ENCODE measurements at places on chromosomes 3 and 15.

DNA sequence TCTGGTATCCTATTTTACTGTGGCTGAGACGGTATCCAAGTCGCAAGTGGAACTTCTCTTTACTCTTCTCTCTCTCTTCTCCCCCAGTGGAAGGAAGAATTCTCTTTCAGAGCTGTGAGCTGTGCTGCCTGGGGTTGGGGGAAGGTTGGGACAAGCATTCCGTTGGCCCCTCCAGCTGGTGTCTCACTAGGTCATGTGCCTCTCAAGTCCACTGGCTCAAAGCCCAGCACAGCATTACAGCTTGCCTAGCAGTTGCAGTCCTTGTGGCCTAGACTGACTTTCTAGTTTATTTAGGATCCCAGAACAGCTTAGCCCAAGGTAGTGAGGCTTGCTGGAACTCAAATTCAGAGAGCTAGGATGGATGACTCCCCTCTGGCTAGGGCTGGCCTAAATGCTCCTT, 76.1 kb upstream of the SPATA16 start:
- DNase-seq, result no peak

DNA sequence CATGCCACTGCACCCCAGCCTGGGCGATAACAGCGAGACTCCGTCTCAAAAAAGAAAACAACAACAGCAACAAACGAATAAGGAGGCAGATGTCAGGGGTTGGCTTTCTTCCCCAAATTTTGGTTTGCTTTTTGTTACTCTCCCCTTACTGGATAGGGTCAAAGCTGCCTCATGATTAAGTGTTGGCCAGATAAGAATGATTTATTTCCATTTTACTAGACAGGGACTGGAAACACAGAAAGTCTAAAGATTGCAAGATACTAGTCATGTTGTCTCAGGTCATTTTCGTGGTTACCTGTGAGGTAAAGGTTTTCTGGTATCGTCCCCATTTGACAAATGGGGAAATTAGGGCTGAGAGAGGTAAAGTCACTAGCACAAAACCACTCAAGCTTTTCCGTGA, 18.6 kb upstream of the ETV5 start:
- no peak for DNase-seq

DNA sequence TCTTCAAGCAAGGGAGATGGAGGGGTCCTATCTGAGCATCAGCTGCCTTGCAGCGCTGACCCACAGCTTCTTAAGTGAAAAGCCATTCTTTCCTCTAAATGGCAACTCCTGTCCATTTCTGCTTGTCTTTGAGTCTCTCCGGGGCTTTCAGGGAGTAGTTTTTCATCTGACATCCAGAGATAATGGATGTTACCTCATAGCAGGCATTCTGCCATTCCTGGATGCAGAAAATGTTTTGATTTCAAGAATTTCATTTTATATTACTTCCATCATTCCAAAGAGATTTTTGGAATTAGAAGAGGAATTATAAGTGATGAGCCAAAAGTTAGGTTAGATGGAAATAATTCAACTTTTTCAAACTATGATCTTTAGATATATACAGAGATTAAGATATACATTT, 44.9 kb upstream of the GABRG3 start:
- DNase-seq, result no peak

DNA sequence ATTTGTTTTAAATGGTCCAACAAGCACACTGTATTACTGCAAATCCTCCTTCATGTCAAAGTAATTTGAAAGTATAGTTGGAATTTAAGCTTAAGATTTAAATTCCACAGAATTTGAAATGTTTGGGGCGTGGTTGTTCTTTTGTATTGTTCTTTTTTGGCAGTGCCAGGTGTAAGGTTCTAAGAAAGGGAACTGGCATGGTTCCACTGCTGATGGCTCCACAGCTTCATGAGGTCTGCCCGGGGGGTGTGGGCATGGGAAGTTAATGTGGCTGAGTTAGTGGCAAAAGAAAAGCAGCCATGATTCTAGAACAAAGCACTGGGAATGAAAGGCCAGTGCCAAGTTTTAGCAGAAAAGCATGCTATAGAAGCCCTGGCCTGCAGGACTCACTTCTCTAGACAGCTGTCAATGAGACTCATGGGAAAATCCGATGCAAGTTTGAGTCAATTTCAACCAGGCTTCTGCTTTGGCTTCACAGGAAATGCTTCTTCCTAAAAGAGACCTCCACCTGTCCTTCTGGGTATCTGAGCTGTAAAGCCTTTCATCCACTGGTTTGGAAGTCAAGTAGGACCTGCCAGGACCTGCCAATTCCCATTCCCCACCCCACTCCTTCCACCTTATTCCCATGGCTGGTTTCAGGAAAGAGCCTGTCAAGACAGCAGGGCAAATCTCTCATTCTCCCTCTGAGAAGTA, 18.9 kb downstream of the CDCP1 start:
- DNase-seq, result no peak

- no peak for DNase-seq
These were observed 67.8 kb downstream of the LINGO1 start for GRCh38 chr15:77564938-77565337.

DNA sequence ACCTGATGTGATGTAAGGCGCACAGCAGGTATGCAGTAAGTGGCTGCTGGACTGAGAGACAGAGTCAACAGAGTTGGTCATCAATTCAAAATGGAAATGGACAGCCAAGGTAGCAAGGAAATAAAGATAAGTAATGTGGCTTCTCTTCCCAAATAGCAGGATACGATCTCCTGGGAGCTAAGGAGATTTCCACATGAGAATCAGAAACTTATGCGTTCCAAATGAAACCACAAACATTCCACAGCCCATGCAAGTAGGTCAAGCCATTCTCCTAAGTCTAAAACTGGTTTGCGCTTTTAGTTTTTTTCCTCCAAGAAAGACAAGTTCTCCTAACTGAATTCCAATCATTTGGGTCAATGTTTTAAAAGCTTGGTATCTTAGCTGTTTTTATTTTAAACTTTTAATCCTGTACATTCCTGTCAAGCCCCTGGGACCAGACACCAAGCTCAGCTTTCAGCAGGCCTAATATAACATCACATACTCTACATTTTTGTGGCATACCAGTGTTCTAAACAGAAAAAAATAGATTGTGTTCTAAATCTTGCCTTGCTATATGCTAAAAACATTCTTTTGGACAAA, 73.7 kb upstream of the TSPAN3 start:
- no peak for DNase-seq

- DNase-seq, result no peak
These were observed 8.4 kb downstream of the GATA2 start for GRCh38 chr3:128484404-128485281.

- no peak for DNase-seq
These were observed 299.6 kb downstream of the ULK4 start for GRCh38 chr3:41662288-41662687.

DNA sequence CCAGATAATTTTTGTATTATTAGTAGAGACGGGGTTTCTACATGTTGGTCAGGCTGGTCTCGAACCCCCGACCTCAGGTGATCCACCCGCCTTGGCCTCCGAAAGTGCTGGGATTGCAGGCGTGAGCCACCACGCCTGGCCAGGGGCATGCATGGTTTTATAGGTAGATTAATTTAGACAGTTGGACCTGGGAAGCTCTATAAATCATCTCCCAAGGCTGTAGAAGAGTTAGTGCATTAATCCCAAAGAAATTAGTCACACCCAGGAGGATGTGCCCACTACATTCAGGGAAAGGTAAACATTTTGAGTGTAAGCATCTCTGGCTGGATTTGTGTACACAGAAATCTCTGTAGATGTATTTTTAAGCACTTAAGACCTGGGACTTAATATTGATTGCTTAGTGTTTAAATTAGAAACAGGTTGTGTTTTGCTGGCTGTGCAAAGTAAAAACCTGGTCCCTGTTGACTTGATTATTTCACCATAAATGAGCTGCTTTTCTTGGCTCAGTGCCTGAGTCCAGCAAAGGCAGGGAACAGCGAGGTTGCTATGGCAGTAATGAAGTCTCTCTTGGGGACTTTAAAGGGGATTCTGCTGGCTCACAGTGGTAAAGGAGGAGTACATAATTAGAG, 19.2 kb downstream of the EXOSC7 start:
- no peak for DNase-seq

DNA sequence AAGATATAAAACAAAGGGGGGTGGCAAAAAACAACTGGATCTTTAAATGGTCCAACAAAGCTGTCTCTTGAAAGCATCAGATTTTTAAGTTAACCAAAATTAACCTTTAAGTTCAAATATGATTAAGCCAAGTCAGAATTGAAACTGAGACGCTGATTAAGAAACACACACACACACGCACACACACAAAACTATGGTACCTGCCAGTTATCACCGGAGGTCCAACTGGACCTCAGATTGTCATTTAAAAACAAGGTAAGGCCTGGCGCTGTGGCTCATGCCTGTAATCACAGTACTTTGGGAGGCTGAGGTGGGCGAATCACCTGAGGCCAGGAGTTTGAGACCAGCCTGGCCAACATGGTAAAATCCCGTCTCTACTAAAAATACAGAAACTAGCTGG, 10.4 kb downstream of the ARF4 start:
- DNase-seq, result no peak

DNA sequence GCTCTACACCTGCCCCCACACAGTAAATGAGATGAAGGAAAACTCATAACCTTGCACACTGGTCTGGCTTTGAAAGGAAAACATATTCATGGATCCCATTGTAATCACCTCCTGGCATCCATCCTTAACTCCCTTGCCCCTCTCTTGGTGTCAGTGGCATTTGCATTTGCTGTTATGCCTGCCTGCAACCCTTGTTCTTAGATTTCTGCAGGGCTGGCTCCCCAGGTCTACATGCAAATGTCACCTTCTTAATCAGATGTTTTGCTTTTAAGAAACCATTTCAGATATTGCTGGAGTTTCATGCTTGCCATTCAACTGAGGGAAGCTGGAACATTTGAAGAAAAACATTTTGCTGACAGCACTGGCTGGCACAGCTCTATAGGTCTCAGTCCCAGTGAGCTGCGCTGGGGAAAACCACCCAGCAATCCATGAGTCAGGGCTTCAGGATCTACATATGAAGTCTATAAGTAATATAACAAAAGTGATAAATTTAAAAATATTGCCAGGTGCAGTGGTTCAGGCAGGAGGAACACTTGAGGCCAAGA, 19.1 kb downstream of the LRRC2 start:
- DNase-seq, result no peak

GRCh38 chr3:39443530-39443929, 23.9 kb upstream of the MOBP start:
- DNase-seq, result no peak

DNA sequence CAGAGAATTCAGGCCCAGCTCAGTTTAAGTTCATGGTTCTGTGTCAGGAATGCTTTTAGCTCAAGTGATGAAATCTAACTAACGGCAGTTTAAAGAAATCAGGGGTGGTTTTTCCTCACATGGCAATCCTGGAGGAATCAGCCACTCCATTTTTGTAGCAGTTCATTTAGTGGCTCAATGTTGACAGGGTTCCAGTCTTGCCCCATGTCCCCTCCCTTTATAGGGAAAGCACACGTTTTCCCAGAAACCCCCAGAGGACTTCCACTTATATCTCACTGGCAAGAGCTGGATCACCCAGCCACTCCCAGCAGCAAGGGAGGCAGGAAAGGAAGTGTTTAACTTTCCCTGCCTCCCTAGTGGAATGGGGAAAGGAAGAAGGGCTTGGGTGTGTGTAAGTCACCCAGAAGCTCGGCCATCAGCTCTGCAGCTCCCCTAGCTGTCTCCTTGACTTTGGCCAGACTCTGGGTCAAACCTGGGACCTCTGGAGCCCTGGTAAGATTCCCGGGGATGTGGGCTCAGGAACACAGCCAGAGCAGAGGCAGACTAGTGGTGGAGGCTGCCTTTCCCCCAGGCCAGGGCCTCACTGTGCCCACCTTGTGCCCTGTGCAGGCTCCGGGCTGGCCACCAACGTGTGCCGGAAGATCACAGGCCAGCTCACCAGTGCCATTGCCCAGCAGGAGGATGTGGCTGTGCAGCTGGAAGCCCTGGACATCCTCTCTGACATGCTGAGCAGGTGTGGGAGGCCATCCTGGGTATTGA, 11.3 kb downstream of the CAND2 start:
- no peak for DNase-seq

- DNase-seq, result no peak
These were observed 194.7 kb downstream of the LPP start for GRCh38 chr3:188348435-188349244.

- DNase-seq, result no peak
These were observed 564.9 kb upstream of the ZNF385D start for GRCh38 chr3:22315925-22316324.

DNA sequence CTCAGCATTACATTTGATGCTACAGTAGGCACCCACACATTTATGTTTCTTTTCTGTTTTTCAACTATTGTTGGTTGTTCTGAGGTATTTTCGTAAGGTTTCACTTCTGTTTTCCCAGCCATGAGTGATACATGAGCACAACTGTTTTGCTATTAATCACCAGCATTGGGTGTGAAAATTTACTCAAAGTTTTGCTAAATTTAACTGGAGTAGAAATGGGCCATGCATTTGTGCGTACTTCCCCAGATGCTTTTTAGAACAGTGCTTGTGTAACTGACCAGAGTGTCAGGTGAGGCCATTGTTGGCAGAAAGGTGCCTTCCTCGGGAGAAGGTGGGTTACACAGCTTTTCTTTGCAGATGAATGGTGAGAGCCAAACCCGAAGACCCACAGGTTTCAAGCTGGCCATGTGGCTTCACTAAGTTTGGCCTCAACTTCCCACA, 70.4 kb downstream of the ST6GAL1 start:
- DNase-seq, result peak; percentile 51

DNA sequence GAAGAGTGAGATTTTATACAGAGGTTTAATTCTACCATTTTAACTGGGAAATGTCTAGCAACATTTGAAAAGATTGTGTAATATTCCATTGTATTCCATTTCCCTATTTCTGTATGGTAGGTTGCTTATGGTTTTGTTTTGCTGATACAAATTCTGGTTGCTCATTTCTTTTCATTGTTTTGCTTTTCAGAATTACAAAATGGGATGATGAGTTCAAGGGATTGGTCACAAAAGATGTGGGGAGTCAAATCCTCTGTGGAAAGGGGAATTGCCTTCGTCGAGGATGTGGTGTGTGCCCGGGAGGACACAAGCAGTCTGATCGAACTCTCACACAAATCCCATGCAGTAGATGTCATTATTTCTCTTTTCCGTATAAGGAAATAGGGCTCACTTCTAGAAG, 18.3 kb downstream of the SLCO3A1 start:
- DNase-seq, result no peak

- no peak for DNase-seq
These were observed 121.2 kb upstream of the NR2F2 start for GRCh38 chr15:96209285-96209735.

DNA sequence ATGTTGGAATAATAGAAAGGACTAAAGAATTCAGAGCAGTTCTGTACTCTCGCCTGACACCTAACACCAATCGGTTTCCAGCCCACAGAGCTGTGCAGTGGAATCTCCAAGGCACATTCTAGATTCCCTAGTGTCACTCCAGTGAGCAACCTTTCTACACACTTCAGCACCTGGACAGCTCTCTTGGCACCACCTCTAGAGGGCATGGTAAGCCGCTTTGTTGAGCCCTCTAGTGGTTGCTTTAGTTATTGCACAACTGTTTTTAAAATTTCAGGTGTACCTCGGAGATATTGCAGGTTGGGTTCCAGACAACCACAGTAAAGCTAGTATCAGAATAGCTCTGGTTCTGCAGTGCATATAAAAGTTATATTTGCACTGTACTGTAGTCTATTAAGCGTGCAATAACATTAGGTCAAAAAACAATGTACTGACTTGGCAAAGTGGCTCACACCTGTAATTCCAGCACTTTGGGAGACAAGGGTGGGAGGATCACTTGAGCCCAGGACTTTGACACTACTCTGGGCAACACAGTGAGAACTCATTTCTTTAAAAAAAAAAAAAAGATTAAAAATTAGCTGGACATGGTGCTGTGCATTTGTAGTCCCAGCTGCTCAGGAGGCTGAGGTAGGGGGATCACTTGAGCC, 26.5 kb upstream of the ERC2 start:
- peak; percentile 67 for DNase-seq

GRCh38 chr3:32432045-32432710, 40.5 kb downstream of the CMTM7 start:
- no peak for DNase-seq

Measured in stimulated activated naive CD8-positive, alpha-beta T cell treated with anti-CD3 and anti-CD28 coated beads, Interleukin-15, amount 100 ng/mL, for 72 hours (primary cell).